Cardiac septum (tissue), 1 donor: ENCODE measurements at places on chromosomes 11 and 22. TPM values are rescaled to one million over a fixed set of nuclear protein-coding genes. Genes with fewer than 3 reads are reported as not detected.

Gene TMPRSS4
- 0.32 TPM for total RNA-seq

Gene OR10A2
- total RNA-seq = not detected

Gene PIH1D2
- total RNA-seq = 2.0 TPM

Gene KCTD17
- 50.2 TPM for total RNA-seq

Gene MB
- total RNA-seq = 7,641 TPM

Gene SHANK3
- 25.9 TPM for total RNA-seq
